ENCODE measurements at places on chromosomes 1 and 21.

- no peak for DNase-seq
These were observed 1186.6 kb downstream of the MRPL39 start for GRCh38 chr21:24420689-24421088.

DNA sequence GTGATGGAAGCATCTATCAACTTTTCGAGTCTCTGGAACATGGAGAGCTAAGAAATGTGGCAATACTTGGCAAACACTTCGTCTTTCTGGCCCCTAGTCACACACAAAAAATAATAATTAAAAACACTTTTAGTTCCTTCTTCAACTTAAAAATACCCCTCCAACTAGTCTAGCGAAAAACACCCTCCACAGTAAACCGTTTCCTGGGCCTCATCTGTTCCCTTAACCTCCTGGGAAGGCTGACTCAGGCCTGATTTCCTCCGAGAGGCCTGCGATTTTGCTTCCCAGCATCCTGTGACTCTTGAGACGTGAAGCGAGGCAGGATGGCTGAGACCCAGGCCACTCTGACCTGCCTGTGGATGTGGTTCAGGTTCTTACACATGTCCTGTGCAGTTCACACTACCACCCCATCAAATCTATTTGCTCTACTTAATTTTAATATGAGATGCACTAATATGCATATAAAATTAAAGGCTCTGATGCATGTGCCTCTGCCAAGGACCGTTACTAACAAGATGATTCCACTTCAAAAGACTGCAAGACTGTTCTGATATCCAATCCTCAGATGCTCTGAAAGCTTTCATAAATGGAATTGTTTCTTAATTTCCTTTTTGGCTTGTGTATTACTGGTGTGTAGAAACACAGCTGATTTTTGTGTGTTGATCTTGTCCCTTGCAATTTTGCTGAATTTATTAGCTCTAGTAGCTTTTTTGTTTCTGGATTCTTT, 3.5 kb downstream of the NAV1 start:
- DNase-seq, result no peak

GRCh38 chr1:63721531-63722189, 52.2 kb upstream of the ROR1 start:
- DNase-seq, result no peak

DNA sequence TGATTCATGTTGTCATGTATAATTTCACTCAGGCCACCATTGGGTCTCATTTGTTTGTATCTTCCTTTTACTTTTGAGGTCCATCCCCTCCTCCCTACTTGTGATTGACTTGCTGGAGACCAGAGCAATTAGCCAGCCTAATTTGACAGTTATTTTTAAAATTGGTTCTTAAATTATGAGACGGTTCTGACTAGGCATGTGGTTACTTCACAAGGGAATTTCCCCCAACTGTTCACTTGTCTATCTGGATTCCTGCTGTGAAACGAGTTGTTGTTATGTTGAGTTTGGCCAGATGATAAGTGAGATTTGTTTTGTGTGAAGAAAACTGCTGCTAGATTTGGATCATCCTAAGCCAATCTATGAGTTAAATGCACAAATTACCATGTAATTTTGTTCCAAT, 359.1 kb downstream of the BARHL2 start:
- DNase-seq, result no peak

Data from T-cell (primary cell).